ENCODE measurements at places on chromosomes 7 and 10.

DNA sequence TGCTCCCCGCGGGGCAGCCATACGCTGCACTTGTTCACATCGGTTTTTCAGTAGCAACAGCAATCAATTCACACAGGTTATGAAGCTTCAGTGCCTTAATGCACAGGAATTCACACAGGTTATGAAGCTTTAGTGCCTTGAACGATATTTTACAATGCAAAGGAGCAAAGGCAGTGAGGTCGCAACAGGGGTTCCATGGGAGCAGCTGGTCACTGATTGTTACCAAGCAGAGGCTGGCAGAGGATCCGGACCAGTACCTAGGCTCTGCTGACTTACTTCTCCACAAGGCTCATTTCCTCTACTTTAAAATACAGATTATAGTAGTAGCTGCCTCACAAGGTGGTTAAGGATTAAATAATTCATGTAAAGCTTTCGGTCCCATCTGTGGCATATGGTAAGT, 95.2 kb upstream of the ODAD2 start:
- no peak for DNase-seq

GRCh38 chr7:105642264-105642663, 61.0 kb upstream of the EFCAB10 start:
- DNase-seq = no peak

DNA sequence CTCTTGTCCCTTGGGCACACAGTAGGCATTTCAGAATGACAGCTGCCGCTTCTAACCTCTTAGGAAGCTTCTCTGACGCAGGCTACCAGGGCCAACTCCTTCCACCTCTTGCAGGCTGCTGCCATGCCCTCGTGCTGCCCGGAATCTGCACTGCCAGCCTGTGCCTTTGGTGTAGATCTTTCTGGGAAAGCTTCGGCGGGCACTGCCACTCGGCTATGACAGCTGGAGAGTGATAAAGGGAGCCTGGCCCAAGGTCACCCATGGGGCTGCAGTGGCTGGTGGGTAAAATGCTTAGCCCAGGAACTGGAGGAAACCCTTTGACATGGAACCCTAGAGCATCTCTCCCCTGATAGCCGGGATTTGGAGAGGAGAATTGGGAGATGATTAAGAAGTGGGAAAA, 78.0 kb upstream of the C1QL3 start:
- no peak for DNase-seq

DNA sequence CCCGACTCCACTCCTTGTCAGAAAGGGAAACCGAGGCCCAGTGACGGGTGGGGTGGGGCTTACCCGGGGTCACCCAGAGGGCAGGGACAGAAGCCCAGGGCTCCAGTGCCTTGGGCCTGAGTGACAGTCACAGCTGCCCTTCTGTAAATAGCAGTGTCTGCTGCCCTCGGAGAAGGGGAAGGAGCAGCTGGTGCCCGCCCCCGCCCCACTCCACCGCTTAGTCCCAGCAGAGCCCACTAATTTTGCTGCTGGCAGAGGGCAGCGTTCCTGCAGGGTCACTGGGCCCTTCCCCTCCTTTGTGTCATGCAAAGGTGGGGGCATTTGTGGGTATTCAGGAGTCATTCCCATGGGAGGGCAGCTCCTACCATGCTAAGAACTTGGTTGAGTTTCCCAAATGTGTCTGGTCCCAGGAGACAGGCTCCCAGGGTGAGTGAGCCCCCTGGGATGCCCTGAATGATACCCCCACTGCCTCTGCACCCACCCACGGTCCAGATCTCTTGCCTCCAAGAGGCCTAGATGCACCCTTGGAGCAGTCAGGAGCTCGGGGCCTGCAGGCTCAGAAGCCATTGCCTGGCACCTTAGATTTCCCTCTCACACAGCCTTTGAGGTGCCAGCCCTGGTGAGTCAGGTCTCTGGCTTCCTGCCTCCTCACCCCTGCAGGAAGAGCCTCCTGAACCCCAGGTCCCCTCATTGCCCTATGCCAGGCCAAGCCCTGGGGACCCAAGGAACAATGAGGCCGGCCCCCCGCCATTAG, 17.2 kb downstream of the SH2B2 start:
- no peak for DNase-seq

- DNase-seq = peak; percentile 24
Measured at GRCh38 chr10:5659702-5660528, 6.5 kb downstream of the ASB13 start.

DNA sequence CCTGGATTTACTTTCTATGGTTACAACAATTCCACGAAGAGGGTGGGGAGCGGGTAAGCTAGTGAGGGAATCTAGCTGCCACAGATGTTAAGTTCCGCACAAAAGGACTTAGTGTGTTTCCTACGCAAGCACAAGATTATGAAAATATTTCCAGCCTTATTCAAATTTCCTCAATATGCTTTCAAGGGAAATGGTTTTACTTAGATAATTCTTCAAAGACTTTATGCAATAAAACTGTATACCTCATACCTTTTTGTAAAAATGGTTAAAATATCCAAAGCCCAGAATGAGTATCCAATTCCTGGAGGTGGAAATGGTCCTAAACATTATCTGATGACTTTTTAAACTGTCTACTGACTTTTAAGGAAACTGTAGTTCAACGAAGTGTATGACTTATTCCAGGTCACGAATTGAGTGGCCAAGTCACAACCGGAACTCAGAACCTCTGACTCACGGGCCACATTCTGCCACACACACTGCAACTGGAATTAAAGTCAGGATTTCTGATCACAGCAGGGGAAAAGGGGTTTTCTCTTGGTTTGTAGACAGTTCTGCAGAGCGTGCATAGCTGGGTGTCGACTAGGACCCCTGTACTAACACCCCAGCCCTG, 20.2 kb upstream of the INSIG1 start:
- DNase-seq = no peak

DNA sequence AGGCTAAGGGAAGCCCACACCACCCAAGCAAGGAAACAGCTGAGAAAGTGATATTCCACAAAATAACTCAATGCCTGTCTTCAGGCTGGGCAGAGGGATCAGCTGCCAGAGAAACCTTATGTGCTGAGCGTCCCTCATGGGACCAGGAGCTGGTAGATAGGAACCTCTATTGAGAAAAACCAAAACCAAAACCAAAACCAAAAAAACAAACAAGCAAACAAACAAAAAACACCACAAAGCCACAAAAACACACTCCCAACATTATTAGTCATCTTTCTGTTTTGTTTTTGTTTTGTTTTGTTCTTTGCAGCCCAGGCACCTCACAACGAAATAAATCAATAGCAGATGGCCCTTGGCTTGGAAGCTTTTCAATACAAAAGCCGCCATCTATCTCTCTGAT, 760.8 kb upstream of the CELF2 start:
- DNase-seq = no peak

DNA sequence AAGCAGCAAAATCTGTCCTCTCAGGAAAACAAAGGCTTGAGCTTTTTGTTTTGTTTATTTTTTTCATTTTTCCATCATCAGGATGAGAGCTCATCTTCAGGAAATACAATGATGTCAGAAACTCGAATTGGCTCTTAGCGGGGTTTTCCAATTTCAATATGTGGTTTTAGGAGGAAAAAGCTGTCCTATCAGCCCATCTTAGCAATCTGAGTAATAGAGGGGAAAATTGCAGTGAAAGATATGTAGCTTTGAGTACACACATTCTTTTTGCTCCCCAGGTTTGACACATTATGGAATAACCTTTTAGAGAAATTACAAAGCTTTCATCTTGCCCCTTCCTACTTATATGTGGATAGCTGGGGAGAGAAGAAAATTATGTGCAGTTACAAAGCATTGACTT, 113.6 kb upstream of the MYO3A start:
- DNase-seq = no peak

DNA sequence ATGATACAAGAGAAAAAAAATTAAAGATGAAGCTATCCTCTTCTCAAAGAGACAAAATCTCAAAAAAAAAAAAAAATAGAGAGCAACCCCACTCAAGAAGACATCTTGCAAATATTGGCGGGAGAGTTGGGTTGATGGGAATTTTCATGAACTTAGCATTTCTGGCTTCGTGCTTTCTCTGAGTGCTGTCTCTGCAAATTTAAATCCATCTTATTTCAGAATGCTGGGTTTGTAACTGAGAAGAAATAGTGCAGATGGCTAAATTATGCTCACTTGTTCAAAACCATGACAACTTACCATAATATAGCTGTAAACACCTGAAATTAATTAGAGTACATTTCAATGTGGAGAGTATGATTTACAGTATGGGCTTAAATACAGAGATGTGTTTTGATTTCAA, 484.8 kb upstream of the CELF2 start:
- DNase-seq = no peak

DNA sequence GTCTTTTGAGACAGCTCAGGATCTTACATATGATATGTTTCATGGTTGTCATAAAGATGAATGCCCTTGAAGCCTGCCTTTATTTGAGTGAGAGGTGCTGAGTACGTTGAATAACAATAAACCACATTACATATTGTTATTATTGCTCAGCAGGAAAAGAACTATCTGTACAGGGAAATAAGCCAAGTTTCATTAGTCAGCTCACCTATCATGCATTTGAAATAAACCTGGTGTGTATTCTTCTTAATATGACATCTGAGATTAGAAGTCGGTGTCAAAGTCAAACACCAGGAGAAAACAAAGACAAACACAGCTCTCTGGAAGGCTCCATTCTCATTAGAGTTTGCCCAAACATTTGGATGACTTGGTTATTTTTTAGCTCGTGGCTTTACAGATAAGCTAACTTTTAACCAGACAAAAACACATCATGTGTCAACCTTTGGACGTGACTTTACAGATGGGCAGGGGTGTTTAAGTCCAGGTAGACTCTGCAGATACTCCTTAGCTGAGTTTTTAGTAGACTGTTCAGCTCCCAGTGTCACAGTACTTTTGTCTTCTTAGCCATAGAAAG, 71.2 kb upstream of the AOAH start:
- DNase-seq = no peak

DNA sequence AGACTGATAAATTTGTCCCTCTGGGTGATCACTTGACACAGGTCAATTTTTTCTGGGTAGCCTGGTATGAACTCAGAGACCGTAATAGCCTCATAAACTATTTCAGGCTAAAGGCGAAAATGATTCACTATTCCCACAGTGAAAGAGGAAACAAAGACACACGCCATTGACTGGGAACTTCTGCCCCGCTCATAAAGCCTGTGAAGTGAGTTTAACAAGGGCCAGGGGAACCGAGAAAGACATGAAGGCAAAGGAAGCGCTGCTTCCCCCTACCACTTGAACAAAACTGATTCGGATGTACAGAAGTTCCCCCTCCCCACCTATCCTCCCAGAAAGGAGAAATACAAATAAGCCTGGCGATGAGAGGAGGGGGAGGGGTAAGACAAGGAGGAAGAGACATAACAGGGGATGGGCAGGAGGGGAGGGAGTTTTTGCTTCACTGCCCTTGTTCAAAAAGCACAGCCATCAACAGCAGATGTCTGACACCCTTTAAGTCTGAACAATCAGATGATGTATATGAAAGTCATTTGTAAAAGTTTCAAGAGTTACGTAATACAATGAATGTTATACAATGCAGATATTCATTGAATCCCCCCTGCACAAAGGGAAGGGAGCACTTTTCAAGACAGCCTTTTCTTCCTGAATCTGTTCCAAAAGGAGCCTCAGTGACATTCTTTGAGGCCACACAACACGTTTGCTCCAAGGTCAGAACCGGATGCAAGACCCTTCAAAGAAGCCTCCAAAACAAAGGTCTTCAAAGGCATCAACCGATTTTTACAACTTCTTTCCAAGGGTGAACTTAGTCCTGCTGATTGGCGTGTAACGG, 734 bp downstream of the ABCB4 start:
- DNase-seq = peak; percentile 69

DNA sequence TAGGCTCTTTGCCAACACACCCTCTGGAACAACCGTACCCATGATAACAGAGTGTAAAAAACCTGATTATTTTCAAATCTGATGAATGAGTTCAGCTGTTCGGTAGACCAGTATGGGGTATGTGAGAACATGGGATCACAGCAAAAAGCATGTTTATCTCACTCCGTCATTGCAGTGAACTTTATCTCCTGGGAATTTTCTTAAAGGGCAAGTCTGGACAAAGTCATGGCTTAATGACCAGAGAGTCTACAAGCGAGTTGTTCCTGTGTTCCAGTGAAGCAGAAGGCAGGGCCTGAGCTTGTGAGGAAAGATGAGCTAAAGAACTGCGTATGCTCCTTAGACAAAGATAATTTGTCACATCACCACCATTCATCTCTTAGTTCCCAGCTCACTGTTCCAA, 219.7 kb downstream of the TRIL start:
- no peak for DNase-seq

DNA sequence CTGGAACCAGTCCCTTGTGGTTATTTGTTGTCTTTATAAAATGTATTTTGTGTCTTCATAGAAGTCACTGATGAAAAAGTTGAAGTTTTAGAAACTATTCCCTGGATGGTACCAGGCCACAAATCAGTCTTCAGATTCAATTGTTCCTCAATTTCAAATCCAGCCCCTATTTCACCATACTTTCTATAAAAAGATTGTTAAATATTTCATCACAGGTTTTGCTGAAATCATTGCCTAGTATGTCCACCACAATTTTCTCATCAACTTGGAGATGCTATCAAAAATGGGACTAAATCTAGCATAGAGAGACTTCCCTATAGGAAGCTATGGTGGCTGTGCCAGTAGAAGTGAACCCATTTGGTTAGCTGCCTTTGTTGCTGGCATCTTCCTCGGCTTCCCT, 118.5 kb downstream of the RAB18 start:
- DNase-seq = no peak

DNA sequence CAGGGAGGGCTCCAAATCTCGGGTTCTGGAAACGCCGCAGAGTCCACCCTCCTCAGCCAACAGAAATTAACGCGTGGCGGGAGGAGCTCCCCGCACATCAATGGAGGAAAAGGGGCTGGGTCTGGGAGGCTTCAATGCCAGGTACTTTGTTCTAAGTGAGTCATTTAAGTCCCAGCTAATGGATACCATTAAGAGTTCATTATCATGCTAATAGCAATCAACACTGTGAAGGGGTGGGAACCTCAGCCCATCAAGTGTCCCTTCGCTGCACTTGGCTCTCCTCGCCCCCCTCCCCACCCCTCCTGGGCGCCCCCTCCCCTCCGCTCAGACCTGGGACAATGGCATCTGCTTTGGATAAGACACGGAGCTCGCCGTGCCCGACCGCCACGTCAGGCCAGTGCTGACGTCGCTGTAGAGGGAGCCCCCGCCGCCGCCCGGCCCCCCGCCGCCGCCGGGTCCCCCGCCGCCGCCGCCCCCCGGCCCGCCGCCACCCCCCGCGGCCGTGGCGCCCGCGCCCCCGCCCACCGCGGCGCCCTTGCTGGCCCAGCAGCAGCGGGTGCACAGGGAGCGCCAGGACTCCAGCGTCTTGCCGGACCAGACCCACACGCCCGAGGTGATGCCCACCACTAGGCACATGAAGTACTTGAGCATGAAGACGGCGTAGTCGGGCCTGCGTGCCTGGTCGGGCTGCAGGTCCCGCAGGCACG, 2.9 kb downstream of the FZD8 start:
- DNase-seq = no peak

GRCh38 chr10:77188521-77188920, 449.1 kb downstream of the KCNMA1 start:
- no peak for DNase-seq

GRCh38 chr10:285216-285615, 150.0 kb downstream of the ZMYND11 start:
- DNase-seq = no peak

GRCh38 chr7:148419856-148420832, 170.4 kb upstream of the C7orf33 start:
- DNase-seq = no peak

- DNase-seq = no peak
Measured at GRCh38 chr10:50326757-50327701, 75.7 kb upstream of the ASAH2 start.

- DNase-seq = no peak
Measured at GRCh38 chr7:112331492-112331891, 118.8 kb upstream of the IFRD1 start.

Data from GM12864 (cell line).